ENCODE measurements at places on chromosomes 12 and 14.

DNA sequence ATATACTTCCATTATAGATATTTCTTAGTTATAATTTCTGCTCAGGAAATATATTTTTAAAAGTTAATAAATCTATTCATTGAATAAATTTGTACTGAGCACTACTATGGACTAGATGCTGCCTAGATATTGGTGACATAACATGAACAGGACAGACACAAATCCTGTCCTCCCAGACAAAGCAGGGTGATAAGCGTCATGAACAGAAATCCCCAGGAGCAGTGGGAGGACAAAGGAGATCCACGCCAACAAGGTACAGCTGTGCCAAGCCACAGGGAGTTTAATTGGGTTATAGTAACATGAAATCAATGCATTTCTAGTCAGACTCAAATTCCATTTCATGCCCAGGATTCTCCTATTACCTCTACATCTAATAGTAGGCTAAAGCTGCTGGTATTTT, 171.8 kb upstream of the CPNE8 start:
- DNase-seq, result no peak

DNA sequence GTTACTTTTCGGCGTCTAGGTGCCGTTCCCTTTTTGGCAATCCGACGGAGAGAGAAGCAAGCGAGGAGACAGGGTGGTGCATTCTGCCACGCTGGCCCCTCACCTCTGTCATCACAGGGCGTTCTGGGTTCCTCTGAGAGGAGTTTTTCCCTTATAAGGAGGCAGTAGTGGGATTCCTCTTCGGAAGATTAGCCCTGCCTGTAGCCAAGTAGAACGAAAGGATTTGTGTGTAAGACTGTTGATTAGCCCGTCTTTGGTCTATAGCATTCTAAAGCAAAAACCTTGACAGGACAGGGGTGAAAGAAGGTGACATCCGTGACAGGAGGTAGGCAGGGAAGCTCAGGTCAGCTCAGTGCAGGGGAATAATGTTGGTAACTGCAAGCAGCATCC, 9.1 kb upstream of the NEMF start:
- no peak for DNase-seq

GRCh38 chr12:39420043-39420442, 22.9 kb downstream of the KIF21A start:
- DNase-seq, result no peak

DNA sequence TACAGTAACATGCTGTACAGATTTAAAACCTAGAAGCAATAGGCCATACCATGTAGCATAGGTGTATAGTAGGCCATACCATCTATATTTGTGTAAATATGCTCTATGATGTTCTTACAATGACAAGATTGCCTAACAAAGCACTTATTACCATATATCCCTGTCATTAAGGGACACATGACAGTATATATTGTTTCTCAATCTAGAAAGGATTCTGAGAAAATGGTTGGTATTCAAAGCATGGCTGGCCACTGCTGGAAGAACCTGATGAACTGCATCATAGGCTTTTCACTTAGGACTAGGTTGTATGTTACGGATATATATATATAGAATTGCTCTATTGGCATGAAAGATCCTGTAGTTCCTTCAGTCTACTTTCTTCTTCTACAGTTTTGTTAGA, 125.2 kb upstream of the SLC38A2 start:
- DNase-seq, result no peak

- no peak for DNase-seq
Observed at GRCh38 chr12:8605057-8605456, 7.6 kb downstream of the AICDA start.

DNA sequence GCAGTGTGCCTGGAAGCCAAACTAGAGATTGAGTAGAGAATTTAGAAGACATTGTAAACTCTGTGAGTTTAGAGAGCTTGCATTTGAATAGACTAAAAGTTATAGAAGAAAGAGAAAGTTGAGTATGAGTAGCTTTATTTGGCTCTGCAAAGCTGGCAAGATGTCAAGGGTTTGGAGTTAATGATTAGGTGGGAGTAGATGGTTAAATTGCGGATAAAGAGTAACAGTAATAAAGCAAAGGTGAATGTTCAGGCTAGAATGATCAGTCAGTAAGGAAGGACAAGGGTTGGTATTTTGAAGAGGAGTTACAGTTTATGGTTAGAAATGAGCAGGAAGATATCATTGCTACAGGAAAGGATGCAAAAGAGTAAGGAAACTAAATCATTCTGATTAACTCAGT, 5.2 kb downstream of the PPM1A start:
- no peak for DNase-seq

- DNase-seq, result peak; percentile 86
Observed at GRCh38 chr14:55411426-55412389, at the start of gene ATG14. ATG14 (minus strand) TSS chr14:55411830; CDS start chr14:55411822, 8 bp downstream.

- no peak for DNase-seq
Observed at GRCh38 chr12:123705935-123706334, 6.2 kb upstream of the ATP6V0A2 start.

DNA sequence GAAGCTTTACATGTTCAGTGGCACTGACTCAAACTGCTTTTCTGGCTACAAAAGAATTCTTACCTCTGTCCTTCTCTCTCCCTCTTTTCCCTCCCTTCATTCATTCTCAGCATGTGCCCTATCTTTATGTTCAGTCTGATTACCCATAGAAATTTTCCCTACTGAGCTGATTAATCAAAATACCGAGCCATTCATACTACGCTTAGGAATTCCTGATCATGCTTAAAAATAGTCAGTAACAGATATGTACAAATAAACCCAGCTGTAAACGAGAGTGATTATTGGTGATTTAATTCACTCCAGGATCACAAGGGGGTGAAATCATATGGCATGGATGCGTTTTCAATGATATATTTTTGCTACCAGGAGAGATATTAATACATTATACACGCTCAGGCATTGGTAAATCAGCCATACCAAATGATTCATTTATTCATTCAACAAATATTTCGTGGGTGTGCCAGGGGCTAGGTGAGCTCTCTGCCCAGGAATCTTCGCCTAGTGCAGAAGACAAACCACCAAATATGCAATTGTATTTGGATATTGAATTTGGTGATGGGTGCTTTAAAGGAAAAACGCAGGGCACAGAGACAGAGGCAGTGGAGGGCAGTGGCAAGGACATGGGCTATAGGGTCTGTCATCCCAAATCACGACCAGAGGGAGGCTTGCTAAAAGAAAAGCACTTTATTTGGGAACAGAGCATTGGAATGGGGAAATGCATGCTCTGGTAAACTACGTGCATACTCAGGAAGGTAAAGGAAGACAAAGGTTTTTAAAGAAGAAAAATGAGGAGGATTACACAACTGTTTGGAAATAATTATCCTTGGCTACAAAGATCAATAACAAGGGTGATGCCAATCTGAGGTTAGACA, 13.9 kb upstream of the VRK1 start:
- no peak for DNase-seq

DNA sequence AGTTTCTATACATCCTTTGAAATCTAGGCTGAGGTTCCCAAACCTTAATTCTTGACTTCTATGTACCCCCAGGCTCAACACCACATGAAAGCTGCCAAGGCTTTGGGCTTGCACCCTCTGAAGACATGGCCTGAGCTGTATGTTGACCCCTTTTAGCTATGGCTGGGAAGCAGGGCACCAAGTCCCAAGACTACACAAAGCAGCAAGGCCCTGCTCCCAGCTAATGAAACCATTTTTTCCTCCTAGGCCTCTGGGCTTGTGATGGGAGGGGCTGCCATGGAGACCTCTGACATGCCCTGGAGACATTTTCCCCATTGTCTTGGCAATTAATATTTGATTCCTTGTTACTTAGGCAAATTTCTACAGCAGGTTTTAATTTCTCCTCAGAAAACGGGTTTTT, 207.0 kb downstream of the ADAMTS20 start:
- no peak for DNase-seq

DNA sequence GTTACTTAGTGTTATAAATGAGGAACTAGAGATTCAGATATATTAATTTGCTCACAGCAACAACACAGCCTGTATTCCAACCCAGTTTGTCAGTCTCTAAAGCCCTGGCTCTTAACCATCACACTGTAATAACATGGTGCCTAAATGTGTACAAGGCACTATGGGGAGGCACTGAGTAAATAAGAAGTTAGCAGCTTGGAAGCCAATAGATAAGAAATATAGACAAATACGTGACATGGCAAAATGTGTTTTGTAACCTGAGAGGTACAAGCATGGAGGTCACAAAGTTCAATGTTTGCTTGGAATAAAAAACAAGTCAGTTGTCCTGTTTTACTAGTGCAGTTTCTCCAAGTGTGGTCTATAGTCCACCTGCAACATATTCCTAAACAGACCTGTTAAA, 16.3 kb upstream of the SLCO1A2 start:
- DNase-seq, result no peak

DNA sequence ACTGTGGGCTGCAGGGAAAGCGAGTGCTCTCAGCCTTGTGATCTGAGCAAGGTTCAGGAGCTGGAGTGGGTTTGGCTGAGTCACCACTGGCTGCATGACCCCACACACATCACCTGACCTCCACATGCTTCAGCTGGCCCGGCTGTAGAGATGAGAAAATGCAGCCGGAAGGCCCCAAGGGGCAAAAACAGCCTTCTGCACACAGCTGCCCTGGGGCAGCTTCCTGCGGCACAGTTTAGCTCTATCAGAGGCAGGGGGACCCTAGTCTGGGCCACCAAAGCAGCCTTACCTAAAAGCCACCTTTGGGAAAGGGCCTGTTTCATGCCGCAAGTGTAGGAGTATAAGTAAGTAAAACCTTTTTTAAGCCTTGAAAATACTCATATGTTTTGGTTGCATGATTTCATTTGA, 123.3 kb downstream of the SSPN start:
- DNase-seq, result no peak

- DNase-seq, result no peak
Observed at GRCh38 chr12:23221066-23221465, 596.1 kb downstream of the ETNK1 start.

GRCh38 chr12:95626854-95627253, 75.6 kb upstream of the USP44 start:
- no peak for DNase-seq

DNA sequence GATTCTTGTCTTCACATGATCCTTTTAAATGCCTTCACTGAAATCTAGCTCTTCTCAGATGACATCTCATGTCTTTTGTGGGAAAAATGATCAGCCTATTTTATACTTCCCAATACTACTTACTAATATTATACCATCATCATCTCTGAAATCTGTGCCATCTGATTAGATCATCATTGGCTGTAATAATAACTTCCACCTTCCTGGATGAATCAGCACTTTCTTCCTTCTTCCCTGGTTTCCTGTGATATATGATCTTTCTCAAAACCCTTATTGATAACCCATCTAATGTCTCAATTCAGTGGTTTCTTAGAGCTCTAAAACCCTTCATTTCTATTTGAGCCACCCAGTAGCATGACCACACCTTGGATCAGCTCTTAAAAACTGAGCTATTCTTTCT, 30.9 kb downstream of the GPR137C start:
- DNase-seq, result no peak

DNA sequence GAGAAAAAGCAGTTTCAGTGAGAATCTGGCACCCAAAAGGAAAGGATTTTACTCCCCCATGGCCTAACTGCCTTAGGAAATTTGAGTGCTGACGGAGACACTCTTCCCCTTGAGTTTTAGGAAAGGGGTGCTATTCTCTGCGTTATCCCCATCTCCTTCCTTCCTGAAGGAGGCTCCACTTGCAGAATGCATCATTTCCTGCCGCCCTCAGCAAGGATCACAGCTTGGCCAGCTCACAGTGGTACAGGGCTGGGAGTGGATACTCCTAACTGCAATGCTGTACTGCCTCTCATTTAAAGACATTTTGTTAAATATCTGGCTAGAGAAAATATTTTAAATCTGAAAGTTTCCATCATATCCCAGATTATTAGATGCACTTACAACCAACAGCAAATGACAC, 33.0 kb downstream of the RDH12 start:
- no peak for DNase-seq
